ENCODE measurements at places on chromosomes 12 and 14. TPM values are rescaled to one million over a fixed set of nuclear protein-coding genes. Genes with fewer than 3 reads are reported as not detected.

DNA sequence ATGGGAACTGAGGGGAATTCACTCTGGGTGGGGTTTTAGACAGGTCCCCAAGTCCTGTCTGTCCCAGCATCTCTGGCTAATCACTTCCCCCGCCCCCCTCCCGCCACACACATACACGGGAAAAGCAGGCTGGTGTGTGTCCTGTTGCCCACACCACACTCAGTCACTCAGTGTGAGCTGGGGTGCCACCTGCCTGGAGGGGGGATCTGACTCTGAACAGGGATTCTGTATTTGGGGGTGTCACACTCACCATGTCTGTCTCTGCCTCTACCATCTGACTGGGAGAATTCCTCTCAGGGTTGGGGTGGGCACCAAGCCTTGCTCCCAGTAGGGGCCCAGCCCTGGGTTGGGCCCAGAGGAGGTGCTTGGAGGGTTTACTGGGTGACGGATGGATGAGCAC is 31.1 kb downstream of the SH2B3 start:
- DNase-seq = no peak

DNA sequence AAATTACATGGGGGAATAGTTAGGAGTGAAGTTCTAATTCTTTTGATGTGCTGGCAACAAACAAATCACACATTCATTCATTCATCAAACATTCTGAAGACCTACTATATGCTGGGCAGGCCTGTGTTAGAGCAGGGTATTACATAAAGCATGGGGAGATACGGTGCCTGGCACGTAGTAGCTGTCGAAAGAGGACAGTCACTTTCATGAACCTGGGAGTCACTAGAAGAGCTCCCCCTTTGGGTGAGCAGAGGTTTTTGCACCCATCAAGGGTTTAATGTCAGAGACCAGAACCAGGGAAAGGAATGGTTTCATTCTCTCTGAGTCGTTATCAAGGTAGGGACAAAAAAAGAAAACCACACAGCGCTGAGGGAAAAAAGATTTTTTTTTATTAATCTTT is 10.0 kb downstream of the LHX5 start:
- DNase-seq = no peak

DNA sequence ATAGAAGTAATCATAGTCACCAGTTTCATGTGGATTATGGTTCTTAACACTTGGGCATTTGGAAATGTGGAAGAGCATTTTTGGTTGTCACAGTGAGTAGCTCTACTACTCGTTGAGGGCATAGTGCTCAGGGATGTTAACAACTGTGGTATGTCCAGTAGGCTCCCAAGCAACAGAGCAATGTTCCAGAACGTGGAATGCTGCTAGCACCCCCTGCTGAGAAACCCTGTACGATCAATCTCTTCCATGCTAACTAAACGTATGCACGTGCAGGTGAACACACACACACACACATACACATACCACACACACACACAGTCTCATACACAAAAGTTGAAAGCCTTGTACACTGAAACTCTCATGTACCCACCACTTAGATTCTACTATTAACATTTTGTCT is 16.6 kb upstream of the GNPTAB start:
- no peak for DNase-seq

- no peak for DNase-seq
Observed at GRCh38 chr12:132324841-132325732, 4.3 kb downstream of the GALNT9 start.

The PPP1R1A gene
- not detected for total RNA-seq

The KRT1 gene
- 0.67 TPM for total RNA-seq

Measured in CD4-positive, alpha-beta memory T cell (primary cell).